Activated CD8-positive, alpha-beta memory T cell treated with anti-CD3 and anti-CD28 coated beads for 1 hour (primary cell): ENCODE measurements at places on chromosomes 3 and 15.

DNA sequence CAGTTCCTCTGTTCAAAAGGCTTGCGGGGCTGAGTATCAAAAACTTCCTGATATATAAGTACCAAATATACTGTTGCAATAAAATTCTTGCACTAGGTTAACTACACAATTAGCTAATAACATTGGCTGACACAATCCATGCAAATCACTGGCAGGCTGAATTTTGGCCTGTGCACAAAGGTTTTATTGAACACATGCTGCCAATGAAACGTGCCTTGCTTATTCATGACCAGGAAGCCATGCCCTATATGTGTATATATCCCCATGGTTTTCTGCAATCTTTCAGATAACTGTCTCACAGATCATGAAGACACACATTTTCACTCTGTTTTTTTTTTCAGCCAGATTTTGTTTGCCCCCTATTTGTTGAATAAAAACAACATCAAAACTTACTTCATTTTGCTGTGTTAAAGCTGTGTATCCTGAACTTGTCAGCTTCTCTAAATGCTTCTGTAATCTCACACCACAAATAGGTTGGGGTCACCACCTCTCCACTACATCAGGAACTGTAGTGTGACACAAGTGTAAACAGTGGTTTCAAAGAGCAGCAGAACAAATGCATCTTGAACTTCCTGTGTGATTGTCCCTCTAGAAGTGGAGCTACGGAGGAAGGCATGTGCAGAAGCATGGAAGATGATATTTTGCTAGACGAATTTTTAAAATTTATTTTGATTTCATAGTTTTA is 920.7 kb upstream of the NR2F2 start:
- no peak for DNase-seq

DNA sequence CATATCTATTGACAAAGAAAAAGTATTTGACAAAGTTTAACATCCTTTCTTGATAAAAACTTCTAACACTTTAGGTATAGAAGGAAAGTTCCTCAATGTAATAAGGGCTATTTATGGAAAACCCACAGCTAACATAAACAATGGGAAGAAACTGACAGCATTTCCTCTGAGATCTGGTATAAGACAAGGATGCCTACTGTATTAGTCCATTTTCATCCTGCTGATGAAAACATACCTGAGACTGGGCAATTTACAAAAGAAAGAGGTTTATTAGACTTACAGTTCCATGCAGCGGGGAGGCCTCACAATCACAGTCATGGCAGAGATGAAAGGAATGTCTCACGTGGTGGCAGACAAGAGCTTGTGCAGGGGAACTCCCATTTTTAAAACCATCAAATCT is 17.8 kb upstream of the CLDN1 start:
- DNase-seq = no peak

- no peak for DNase-seq
Observed at GRCh38 chr15:91522605-91523332, 330.7 kb upstream of the SLCO3A1 start.

DNA sequence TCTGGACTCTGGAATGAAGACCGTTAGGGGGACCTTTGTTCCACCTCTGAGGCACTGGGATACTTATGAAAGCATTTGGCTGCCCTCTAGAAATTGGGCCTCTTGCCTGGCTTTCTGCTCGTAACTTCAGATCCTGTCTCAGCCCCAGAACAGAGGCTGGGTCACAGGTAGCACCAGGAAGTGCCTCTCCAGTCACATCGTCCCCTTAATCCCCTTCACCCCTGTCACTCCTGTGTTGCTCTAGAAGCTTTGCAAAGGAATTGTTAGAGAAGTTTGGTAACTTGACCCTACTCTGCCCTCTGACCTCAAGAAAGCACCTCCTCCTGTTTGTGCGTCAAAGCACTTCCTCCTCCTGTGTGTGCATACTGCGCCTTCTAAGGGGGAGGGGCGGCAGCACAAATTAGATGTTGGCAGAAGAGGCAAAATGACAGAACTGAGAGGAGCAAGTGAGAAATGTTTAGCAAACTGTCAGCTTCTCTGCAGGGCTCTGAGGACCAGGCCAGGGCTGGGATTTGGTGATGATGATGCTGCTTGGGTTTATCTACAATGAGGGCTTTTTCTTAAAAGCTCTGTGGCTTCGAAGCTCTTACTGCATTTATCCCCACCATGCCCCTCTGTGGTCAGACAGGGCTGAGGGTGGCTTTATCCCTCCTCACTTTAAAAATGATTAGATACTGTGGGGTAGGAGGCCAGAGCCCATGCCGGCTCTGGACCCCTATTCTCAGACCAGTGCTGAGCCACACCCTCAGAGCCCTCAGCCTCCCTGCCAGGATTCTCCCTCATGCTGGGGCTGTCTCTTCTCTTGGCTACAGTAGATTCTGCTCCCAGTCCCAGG is 76.2 kb downstream of the LARS2 start:
- DNase-seq = no peak

GRCh38 chr3:187987924-187988323 is 166.0 kb upstream of the LPP start:
- DNase-seq = no peak

GRCh38 chr15:40452296-40453090 is 11.7 kb downstream of the BAHD1 start:
- no peak for DNase-seq

GRCh38 chr15:60215225-60215963 is 182.4 kb downstream of the ANXA2 start:
- no peak for DNase-seq

DNA sequence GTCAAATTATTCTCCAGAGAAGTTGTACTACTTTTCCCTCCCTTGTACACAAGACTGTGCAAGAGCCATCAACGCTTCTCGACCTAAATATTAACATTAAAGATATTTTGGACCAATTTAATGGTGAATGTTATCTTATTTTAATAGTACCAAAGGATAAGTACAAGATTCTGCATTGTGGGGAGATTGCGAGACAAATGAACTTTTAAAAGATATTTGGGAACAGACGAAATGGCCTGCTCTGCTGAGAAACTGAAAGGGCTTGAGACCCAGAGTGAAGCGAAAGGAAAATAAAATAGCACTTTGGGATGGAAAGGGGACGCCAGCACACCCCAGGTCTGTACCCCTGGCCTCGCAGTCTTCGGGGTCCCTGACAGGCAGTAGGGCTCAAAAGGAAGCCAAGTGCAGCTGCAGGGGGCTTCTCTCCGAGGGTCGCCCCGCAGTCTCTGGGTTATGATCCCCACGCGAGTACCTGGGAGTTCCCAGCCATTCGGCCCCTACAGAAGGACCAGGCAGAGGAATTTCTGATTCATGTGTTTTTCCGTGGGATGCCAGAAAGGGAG is 97.6 kb upstream of the VGLL3 start:
- no peak for DNase-seq

- DNase-seq = no peak
Observed at GRCh38 chr15:84402856-84403608, 167.5 kb downstream of the GOLGA6L4 start.

- DNase-seq = no peak
Observed at GRCh38 chr3:45092132-45093031, 53.8 kb downstream of the CDCP1 start.

GRCh38 chr3:134625885-134626741 is 24.7 kb downstream of the KY start:
- no peak for DNase-seq

GRCh38 chr3:17336291-17336690 is 406.1 kb downstream of the TBC1D5 start:
- DNase-seq = no peak

- DNase-seq = no peak
Observed at GRCh38 chr15:76310475-76311099, 682 bp downstream of the ETFA start.

DNA sequence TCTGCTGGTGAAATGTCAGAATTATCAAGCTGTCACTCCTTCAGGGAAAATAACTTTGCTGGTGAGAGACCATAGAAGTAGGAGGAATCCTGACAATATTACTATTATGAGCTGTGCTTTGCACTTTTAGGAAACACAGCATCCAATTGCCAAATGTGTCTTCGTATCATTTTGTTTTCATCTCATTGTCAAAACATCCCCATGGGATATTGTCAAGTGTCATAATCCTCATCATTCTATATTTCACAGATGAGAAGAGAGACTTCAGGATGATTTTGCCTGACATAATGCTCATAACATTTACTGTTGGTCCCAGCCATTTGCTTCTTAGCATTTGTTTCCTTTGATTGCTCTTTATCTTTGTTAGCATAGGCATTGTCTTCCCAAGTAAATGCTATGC is 120.5 kb upstream of the NUDT16 start:
- no peak for DNase-seq

- no peak for DNase-seq
Observed at GRCh38 chr15:83398626-83399025, 48.5 kb upstream of the SH3GL3 start.

DNA sequence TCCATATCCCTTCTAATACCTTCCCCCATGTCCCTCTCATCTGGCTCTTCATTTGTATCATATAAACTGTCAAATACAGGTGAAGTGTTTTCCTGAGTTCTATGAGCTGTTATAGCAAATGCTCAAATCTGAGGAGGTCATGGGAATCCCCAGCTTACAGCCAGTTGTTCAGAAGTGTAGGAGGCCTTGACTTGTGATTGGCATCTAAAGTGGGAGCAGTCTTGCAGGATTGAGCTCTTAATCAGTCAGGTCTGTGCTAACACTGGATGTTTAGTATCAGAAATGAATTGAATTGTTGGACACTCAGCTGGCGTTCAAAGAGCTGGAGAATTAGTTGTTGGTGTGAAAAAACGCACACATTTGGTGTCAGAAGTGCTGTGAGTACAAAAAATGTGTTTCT is 65.0 kb downstream of the IFT57 start:
- no peak for DNase-seq

DNA sequence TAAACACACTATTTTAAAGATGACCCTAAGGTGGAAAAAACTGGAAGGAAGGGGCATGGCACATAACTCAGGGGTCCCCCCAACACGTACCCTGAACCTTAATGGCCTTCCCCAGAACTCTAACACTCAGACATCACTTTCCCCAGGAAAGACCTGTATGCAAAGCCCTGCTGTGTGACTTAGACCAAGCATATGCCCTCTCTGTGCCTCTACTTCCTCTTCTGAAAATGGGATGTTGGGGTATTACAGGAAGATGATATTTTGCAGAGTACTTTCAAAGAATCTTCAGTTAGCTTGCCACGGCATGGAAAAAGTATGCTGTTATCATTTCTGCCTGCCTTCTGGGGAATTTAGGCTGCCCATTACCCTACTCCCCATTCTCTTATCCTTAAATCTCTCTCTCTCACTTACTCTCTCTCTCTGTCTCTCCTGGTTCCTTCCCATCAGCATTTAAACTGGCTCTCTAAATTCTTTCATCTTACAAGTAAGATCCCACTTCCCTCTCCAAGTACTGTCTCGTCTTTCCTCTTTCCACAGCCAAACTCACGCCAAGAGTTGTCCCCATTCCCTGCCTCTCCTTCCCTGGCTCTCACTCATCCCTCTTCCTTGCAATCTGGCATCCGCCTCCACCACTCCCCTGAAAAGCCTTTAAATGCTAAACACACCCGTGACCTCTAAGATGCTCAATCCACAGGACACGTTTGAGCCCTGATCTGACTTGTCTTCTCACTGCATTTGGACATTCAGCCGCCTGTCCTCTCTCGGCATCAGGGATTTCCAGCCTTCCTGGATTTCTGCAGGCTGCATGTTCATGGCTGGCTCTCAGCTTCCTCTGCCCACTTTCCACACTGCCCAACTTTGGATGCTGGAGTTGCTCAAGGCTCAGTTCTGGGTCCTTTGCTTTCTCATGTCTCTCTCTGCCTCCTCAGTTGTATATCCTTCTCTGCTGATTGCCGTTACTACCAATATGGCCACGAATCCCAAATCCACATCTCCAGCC is 7.5 kb upstream of the INSYN1 start:
- no peak for DNase-seq

DNA sequence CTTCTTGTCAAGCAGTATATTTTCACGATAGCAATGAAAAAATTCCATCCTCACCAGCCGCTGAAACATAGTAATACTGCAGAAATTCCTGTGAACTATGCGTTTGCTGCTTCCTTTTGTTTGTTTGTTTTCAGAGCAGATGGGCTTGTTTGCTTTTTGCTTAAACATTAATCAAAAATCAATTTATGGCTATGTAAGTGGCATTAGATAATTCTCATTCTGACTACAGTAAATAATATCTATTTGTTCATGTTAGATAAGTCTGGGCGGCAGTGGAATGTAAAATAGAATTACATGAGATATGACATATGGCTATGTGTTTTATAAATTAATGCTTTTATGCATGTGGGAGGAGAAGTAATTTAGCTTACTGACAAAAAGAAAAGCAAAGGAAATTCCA is 163.7 kb downstream of the PGPEP1L start:
- no peak for DNase-seq

- DNase-seq = no peak
Observed at GRCh38 chr15:93882141-93882540, 349.2 kb upstream of the MCTP2 start.

GRCh38 chr15:82681371-82681770 is 28.3 kb downstream of the AP3B2 start:
- DNase-seq = no peak
